CD4-positive, alpha-beta T cell (primary cell): ENCODE measurements at places on chromosomes 6 and 20.
A peak's percentile ranks its signal among the peaks of the same experiment; 100 is the strongest.

- no peak for DNase-seq
Observed at GRCh38 chr20:63394069-63394919, 33.1 kb upstream of the CHRNA4 start.

DNA sequence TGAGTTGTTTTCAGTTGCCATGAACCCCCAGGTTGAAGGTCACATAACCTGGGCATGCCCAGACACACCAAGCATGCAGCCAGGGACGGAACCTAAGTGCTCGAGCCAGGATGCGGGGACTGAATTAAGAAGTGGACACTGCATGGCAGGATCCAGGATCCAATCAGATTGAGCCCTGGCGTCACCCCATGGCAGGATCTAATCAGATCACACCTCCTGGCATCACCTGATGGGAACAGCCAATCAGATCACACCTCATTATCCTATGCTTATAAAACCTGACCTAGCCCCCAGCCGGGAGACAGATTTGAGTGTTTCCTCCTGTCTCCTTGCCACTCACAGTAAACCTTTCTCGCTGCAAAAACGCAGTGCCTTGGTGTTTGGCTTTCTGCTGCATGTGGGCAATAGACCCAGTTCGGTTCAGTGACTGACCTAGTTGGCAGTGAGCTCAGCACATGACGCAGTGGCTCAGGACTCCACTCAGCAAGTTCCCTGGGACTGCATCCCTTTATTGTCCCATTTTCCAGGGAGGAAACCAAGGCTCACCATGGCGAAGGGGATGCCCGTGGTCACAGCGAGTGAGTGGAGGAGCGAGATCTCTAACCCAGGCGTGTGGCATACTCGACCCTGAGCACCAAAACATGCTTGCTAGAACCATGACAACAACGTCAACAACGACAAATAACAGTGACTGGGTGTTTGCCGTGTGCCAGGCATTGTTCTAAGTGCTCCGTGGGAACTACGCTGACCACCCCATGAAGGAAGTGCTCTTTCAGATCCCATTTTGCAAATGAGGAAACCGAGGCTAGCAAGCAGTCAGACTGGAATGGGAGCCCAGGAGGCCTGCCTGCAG is 66.3 kb downstream of the RBM38 start:
- no peak for DNase-seq

GRCh38 chr6:120871416-120872261 is 462.6 kb downstream of the TBC1D32 start:
- DNase-seq = no peak

DNA sequence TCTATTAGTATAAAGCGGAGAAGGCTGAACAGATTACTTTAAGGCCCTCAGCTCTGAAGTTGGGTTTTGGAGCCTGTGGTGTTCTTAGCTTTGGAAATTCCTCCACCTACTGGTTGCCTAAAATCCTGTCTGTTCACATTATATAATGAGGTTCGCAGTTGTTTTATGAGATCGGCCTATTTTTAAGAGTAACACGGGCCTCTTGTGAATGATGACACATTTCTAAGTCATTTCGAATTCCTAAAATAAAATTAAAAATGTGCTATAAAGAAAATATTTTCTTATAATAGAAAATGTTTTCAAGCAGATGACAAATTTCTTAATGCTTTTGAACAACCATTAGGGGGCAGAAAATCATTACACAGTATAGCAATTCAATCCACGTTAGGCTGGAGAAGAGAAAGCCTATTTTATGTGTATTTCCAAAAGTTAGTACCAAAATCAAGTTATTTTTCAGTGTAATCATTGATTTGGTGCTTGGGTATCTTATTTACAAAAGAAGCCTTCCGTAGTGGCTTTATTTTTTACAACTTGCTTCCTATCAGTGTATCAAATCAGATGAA is 15.8 kb upstream of the FAM8A1 start:
- DNase-seq = peak; percentile 70

- no peak for DNase-seq
Observed at GRCh38 chr6:5958921-5959320, 47.8 kb downstream of the NRN1 start.

DNA sequence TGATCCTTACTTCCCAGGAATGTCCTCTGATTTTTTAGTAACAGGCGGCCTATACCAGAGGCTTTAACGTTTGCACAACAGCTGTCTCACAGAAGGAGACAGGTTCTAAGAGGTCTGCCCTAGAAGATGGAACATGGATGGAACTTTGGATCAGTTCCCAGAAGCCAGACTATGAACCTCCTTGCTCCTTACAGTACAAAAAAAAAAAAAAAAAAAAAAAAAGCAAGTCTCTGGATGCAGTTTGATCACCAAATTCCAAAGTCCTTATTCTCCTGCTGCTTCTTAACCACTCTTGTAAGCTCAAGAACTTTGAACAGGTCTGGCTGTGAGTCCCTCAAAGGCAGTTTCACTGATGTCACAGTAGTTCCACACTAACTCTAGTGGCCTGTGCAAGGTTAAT is 2.0 kb upstream of the TRMT11 start:
- no peak for DNase-seq

- DNase-seq = no peak
Observed at GRCh38 chr20:60086821-60087562, 128.8 kb downstream of the CDH26 start.

DNA sequence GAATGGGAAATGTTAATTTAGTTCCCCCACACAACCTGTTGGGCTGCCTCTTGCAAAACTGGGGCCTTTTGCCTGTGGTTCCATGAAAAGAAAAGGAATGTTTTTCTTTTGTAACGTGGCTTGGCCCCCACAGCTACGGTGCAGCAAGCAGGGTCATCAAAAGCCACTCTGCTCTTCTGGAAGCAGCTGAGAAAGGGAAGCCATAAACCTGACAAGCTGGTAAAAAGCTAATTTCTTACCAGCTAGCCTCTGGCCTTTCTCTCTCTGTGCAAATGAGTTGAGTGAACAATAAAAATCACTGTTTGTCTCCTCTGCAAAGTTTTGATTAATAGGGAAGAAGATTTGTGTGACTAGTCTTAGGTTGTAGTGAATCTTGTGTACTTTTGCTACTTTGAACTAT is 23.5 kb upstream of the NOTCH4 start:
- DNase-seq = no peak

DNA sequence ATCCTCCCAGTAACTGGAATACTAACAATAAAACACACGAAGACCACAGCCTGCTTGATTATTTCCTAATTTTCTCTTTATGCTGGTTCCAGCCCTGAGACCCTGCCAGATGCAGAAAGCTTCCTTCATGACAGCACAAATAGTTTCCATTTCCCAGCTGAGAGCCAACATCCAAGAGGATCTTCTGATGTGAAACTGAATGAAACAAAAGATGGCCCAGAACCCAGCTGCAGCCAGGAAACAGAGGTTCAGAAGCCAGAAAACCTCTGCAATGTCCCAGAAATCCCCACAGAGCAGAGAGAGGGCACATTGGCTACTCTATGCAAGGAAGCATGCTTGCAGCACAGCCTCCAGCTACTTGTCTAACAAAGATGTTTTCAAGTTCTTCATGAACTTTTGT is 61.8 kb upstream of the PLEKHG1 start:
- no peak for DNase-seq

DNA sequence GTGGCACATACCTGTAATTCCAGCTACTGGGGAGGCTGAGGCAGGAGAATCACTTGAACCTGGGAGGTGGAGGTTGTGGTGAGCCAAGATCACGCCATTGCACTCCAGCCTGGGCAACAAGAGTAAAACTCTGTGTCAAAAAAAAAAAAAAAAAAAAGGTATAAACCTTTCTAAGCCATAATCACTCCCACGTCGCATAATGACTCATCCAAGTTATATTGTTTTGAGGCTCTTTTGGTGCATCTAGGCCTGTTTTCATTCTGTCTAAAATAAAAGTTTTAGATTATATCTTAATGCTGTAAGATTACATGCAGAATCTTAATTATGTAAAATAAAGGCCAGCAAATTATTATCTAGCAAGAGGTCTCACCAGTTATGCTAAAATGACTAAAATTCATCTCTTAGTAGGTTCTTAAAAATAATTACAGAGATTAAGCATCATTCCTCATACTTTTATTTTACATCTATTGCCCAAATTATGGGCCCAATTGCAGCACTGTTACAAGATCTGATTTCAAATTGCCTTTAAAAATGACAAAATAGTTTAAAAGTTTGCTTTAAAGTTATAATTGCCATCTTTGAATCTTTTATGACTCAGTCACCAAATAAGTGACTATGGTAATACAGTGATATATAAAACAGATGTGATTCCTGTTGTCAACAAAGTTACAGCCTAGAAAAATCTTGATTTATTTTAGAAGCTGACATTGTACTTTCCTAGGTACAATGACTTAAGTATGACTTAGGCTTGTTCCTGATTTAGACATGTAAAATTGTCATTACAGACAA is 10.4 kb upstream of the SUMO4 start:
- DNase-seq = no peak
